ENCODE measurements at places on chromosomes 1 and 21.

DNA sequence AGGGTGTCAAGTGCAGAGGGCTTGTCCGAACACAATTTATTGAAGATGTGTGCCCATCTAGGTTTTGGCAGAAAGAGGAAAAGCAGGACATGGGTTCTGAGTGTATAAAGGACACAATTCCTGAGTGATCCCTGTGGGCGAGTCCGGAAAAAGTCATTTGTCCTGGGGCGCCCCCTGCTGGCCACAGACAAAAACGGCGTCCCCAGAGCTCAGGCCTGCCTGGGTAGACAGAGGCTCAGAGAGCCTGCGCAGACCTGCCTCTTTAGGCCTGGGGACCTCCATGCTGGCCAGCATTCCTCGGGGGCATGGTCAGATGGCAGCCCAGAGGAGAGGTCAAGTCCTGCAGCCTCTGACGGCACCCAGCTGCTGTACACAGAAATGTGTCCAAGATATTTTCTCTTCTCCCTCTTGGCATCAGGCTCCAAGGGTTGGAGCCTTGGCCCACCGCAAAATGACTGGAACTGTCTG, 65.5 kb upstream of the LRP8 start:
- DNase-seq, result peak; percentile 75

- no peak for DNase-seq
These were observed 24.1 kb downstream of the SLC9A1 start for GRCh38 chr1:27130798-27131197.

- DNase-seq, result peak; percentile 75
These were observed 45.8 kb upstream of the DMRTB1 start for GRCh38 chr1:53413175-53414001.

- no peak for DNase-seq
These were observed 216.9 kb upstream of the ADGRL2 start for GRCh38 chr1:81583878-81584277.

DNA sequence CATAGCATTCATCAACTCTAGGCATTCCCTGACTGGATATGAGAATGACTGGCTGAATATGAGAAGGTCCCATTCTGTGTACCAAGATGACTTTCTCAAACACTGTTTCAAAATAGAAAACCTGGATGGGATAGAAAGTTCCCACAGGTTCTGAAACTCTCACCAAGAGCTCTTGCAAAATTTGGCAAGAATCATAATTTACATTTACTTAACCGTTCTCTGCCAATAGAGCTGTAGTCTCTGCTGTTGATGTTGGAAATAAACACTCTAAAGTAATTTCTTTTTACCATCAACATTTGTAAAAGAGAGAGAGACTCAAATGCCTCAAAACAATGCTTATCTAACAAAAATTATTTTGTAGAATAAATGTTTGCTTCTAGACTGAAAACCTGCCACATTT, 221.1 kb downstream of the LMO4 start:
- no peak for DNase-seq

- DNase-seq, result no peak
These were observed 163.4 kb downstream of the TRIM33 start for GRCh38 chr1:114347431-114348209.

DNA sequence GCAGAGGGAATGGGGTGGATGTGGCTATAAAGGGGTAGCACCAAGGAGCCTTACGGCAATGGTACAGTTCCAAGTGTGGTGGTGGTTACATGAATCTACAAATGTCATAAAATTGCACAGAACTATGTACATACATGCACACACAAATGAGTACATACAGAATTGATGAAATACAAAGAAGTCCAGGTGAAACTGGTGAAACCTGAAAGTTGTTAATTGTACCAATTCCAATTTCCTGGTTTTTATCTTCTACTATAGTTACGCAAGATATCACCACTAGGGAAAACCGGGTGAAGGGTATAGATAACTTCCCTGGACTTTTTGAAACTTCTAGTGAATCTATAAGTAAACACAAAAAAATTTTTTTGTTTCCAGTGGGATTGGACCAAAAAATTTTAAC, 18.9 kb downstream of the HSF2BP start:
- no peak for DNase-seq

DNA sequence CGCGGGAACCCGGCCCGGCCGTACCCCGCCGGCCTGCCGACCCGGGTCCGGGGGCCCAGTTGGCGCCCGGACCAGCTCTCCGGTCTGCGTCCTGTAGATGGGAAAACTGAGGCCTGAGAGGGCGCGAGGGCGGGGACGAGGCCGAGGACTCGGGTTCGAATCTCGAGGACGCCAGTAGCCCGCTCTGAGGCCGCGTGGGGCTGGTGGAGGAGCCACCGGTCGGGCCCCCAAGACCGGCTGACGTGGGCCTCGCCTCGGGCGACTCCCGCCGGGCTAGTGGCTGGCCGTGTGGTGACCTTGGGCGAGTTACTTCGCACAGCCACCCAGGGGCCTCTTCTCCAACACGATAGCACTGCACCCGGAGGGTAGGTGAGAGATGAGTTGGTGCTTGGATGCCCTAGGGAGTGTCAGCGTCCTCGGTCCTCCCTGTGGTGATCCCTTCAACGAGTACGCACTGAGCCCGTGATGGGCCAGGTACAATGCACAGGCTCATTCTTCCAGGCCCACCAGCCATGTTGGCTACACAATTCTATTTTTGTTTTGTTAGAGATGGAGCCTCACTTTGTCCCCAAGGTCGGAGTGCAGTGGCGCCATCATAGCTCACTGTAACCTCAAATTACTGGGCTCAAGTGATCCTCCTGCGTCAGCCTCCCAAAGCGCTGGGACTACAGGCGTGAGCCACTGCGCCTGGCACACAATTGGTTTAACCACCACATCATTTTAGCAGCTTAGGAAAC, 404 bp upstream of the SCMH1 start:
- peak; percentile 32 for DNase-seq

GRCh38 chr1:92708368-92708950, 76.4 kb downstream of the EVI5 start:
- no peak for DNase-seq

- peak; percentile 90 for DNase-seq
These were observed 595 bp upstream of the CAP1 start for GRCh38 chr1:40039757-40040510.

DNA sequence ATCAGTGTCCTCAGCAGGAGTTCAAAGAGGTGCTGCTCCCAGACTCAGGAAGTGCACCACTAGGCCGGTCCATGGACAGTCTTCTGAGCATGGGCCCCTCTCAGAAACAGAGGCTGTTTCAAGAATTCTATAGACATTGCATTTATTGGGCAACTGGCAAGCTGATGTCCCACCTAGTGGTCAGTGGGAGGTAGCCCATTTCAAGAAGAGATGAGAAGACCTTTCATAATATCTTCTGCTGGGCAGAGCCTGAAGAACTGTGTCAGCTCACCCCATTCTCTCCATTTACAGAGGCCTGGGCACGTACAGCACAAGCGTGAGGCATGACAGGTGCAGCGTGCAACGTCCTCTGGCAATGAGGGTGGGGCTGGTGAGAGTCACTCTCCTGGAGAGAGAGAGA, 216.0 kb downstream of the DYRK1A start:
- no peak for DNase-seq

DNA sequence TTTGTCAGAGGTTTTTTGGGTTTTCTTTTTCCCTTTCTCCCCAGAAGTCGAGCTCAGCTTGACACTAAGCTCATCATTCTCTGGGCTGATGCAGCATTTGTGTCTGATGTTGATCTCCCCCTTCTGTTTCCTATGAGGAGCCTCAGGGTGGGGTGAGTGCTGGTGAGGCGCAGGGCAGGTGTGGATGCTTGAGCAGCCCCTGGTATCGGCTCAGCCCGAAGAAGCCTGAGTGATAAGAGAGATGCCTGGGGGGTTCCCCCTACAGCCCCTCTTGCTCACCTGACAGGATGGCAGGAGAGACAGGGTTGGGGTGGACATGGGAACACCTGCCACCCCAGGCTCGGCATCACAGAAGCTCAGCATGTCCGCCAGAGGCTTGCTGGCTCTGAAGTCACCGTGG, 239.0 kb downstream of the RHOU start:
- no peak for DNase-seq

- DNase-seq, result no peak
These were observed 61.5 kb upstream of the KLHDC7A start for GRCh38 chr1:18419113-18419844.

DNA sequence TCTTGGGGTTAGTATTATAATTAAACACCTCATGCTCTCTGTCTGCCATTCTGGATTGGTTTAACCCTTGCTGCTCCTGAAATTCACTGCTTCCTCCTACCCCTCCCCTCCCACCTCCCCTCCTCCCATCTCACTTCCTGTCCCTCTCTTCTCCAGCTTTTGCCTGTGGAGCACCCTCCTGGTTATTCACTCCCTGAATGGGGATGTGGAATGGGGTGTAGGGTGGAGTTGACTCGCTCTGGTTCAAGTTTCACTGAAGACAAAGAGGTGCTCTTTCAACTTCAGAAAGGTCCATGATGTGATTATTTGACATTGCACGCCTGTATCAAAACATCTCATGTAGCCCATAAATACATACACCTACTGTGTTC, 160.5 kb downstream of the PLXNA2 start:
- DNase-seq, result no peak

GRCh38 chr1:206143537-206144172, 26.5 kb upstream of the AVPR1B start:
- no peak for DNase-seq

- DNase-seq, result peak; percentile 84
These were observed at the start of gene IL20 for GRCh38 chr1:206864939-206865671. TSS of gene IL20 (plus strand) at chr1:206865623. CDS start at chr1:206865853, 230 bp downstream.

GRCh38 chr1:33375316-33375715, 54.4 kb upstream of the A3GALT2 start:
- DNase-seq, result no peak

DNA sequence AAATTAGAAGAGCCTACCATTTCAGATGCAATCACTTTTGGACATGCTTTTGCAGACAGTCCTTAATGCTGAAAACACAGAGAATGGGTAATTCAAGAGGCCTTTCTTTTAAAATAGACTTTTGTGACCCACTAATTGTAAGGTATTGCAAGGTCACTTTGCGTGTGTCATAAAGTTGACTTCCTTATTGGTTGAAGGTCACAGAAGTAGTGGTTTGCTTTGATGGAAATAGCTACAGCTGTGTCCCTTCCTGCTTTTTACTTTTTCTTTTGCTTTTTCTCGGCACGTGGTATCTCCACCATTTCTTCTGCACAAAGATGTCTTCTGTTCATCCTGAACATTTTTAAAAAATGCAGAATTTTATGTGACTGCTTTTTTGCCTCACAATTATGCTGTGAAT, 146.8 kb downstream of the DYRK1A start:
- no peak for DNase-seq

- no peak for DNase-seq
These were observed 6.2 kb upstream of the CPLANE2 start for GRCh38 chr1:16243215-16243610.

DNA sequence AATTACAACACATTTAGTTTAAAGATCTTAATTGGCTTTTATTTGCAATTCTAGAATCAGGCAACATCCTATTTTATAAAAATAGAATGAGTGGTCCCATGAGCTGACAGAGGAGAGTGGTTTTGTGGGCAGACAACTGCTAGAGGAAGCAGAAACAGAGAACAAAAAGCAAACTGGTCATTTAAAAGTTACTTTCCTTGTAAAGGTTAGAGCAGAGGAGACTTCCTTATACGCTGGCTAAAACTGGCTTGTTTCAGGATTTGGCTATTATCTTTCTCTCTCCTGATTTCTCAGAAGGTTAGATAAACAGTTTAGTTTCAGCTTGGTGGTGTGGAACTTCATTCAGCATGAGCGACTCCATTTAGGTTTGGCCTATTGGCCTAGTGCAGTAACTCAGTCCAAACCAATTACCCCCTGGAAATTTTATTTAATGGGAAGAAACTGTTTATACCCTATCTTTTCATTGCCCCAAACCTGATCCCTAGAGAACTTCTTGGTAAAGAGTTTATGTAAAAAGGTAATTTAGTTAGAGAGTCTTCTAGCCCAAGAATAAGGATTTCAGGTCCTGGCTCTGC, 32.2 kb upstream of the IL20 start:
- DNase-seq, result no peak

- DNase-seq, result no peak
These were observed 8.7 kb upstream of the PIGM start for GRCh38 chr1:160040476-160040875.

- no peak for DNase-seq
These were observed 12.6 kb upstream of the ALG14 start for GRCh38 chr1:95085376-95085775.

DNA sequence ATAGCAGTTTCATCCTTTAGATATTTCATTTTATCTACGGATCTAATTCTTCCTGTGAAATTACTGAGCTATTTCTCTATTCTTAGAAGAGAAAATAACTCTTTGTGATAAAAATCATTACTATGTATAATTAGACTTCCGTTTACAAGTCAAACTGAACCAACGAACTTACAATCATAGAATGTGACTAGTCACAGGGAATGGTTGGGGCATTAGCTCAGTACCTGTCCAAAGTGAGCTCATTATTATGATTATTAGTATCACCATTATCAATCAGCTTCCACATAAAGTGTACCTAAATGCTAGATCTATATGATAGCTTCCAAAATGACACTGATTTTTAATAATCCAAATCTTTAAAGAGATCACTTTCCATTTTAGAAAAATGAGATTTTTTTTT, 12.5 kb downstream of the AMY2B start:
- DNase-seq, result no peak

All from activated naive CD4-positive, alpha-beta T cell treated with anti-CD3 and anti-CD28 coated beads, Interleukin-2, amount 10 ng/mL, durations not matched to agents 7 days and 5 days (primary cell).